Astrocyte (in vitro differentiated cells and primary cell): ENCODE measurements at places on chromosomes 2 and 18. TPM values are rescaled to one million over a fixed set of nuclear protein-coding genes. Genes with fewer than 3 reads are reported as not detected.

DNA sequence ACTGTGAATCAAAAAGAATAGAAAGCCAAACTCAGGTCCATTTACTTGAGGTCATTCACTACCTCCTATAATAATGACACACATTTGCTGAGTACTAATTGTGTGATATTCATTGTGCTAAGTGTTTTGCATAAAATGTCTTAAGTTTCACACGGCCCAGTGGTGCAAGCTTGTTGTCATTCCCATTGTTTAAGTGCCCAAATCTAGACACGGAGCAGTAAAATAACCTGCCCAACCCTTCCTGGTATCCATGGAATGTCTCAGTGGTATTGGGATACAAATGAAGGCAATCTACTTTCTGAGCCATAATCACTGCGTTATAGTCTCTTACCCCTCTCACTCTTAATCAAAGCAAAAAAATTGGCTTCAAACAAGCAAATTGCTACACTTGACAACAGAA, 233.3 kb downstream of the NCKAP5 start:
- DNase-seq: peak; percentile 8

HNMT gene
- 15.3 and 17.3 TPM in 2 replicates for total RNA-seq

GRCh38 chr2:180017784-180018183, 10.7 kb upstream of the CWC22 start:
- DNase-seq: peak; percentile 23

- DNase-seq: no peak
These were observed 14.6 kb downstream of the ALPG start for GRCh38 chr2:232421189-232421785.

DNA sequence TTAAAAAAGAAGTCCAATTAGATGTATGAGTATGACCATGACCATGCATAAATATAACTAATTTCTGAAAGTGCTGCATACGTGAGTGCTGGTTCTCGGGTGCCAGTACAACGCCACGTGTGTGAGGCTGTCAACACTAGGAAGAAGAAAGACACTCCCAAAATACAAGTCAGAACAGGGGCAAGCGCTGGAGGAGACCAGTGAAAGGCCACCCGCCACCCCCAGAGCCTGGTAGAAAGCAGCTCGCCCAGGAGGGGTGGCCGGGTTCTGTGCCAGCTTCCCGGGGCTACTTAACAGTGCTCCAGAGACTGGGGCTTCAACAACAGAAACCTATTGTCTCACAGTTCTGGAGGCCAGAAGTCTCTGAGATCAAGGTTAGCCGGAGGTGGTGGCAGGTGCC, 147.6 kb downstream of the RTP5 start:
- DNase-seq: no peak

- no peak for DNase-seq
These were observed 119.7 kb downstream of the PDCL3 start for GRCh38 chr2:100682536-100682935.

GRCh38 chr2:26345283-26345544, 729 bp upstream of the SELENOI start:
- no peak for DNase-seq

MAP4K3 gene
- 49.3 and 58.1 TPM in 2 replicates for total RNA-seq

COX5B gene
- total RNA-seq: 213 and 228 TPM in 2 replicates

GRCh38 chr2:144796164-144796563, 276.2 kb upstream of the ZEB2 start:
- DNase-seq: no peak

- no peak for DNase-seq
These were observed 100.8 kb downstream of the GPR39 start for GRCh38 chr2:132517386-132517785.

GRCh38 chr18:3114026-3114425, 101.1 kb upstream of the LPIN2 start:
- no peak for DNase-seq

DNA sequence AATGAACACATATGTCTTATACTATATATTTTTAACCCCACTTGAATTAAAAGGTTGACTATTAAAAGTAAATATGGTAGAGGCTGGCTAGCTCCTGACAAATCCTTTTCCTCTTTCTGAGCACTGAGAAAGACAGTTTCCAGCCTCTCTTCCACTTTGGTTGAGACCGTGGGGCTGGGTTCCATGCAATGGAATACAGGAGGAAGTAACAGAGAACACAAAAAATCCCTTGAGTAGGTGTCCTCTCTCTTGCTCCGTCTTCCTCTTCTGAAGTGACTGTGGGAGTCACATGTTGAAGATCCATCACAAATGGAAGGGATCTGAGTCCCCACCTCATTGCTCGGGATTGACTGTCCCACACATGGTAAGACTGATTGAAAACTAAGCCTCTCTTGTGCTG, 36.6 kb upstream of the SIGLEC15 start:
- no peak for DNase-seq

DNA sequence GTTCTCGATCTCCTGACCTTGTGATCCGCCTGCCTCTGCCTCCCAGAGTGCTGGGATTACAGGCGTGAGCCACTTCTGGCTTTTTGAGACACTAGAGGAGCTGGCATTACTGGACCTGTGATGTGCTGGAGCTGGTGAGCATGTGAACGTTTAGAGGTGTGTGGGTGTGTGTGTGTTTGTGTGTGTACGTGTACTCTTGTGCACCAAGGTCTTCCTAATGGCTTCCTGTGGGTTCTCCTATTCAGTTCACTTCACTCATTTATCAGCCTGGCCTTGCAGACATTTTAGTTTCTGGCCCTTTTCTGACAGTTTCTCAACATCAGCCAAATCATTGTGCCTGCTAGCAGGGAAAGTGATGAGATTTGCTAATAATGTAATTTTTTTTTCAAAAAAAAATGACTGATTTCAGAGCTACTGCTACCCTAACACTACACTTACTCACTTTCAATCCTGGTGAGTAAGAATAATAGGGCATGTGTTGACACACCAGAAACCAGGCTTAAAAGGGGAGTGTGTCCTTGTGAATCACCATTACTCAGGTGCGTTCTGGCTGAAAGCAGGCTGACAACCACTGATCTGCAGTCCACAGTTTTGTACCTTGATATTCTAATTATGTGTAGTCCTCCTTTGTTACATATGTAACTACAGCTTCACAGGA, 41.0 kb upstream of the ACTR3 start:
- DNase-seq: peak; percentile 47

ITGA4 gene
- total RNA-seq: 20.0 and 23.5 TPM in 2 replicates

DNA sequence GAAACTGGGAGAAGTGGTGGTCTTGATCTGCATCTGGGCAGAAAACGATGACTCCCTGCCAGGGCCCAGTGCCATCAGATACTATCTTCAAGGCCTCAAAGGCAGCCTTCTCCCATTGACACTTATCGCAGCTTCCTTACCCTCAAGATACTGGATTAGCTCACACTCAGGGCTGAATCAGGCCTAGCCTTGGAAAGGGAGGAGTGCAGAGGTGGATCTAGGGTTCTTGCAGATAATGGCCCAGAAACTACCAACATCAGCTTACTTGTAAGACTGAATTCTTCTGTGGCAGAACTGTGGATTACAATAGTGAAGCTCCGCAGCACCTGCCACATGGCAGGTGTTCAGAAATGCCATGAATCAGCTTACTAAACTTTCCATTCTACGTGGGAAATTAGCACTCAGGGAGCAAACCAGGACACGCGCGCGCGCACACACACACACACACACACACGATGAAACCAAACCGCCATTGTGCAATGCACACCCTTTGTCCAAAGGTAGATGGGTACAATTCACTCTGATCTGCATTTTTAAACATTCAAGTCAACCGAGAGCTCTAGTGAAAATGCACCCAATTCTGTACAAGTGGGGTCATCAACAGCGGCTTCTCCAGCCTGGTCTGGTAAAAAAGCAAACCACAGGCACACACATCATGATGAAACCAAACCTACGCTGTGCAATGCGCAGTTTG, 26.3 kb upstream of the TMEM182 start:
- peak; percentile 6 for DNase-seq

DNA sequence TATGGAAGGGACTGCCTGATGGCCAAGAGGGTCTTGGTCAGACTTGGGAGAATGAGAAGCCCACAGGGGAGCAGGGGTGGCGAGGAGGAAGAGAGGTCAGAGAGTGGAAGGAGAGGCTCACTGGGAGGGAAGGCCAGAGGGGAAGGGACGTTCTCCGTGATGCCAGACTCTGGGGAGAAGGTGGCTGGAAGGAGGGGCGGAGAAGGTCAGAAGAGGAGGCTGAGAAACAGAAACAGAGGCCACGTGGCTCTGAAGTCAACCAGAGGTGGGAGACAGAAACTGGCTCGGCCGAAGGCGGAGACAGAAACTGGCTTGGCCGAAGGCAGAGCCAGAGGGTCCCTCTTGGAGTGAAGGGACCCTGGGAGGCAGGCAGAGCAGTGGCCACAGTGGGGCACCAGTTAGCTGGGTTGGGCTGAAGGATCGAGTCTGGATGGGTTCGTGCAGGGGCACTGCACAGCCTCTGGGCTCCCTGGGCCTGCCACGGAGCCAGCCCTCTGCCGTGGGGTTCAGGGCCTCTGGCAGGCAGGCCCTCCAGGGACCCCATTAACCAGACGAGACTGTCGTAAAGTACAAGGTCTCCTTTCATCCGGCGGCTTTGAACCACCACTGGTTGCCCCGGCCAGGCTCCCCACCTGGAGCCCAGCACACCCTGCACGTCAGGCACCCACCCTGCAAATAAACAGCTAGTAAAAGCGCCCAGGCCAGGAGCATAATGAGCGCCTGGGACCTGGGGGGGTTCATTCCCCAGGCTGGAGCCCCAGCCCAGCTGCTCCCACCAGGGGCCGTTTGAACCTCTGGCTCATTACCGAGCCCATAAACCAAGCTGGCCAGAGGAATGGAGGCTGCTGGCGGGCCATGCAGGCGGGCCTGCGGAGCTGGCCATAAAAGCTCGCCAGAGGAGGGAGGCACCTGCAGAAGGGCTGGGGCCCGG, 218.8 kb downstream of the DYSF start:
- DNase-seq: no peak

GRCh38 chr2:111116843-111117597, 3.7 kb upstream of the BCL2L11 start:
- DNase-seq: peak; percentile 49

RNF125 gene
- total RNA-seq: 1.8 and 1.9 TPM in 2 replicates
